ENCODE measurements at places on chromosomes 11 and 22. TPM values are rescaled to one million over a fixed set of nuclear protein-coding genes. Genes with fewer than 3 reads are reported as not detected.

The CHRM4 gene
- under 0.01 TPM for total RNA-seq

The C11orf21 gene
- not detected for total RNA-seq

The CRYBA4 gene
- not detected for total RNA-seq

The CRYBB2 gene
- not detected for total RNA-seq

The BTG4 gene
- total RNA-seq, result not detected

The VSIG10L2 gene
- not detected for total RNA-seq

The SYCE3 gene
- not detected for total RNA-seq

The MMP7 gene
- total RNA-seq, result 3.3 TPM

The USH1C gene
- not detected for total RNA-seq

The SPI1 gene
- total RNA-seq, result not detected
